SHP77 (cell line): ENCODE measurements at places on chromosomes 1 and 21.

DNA sequence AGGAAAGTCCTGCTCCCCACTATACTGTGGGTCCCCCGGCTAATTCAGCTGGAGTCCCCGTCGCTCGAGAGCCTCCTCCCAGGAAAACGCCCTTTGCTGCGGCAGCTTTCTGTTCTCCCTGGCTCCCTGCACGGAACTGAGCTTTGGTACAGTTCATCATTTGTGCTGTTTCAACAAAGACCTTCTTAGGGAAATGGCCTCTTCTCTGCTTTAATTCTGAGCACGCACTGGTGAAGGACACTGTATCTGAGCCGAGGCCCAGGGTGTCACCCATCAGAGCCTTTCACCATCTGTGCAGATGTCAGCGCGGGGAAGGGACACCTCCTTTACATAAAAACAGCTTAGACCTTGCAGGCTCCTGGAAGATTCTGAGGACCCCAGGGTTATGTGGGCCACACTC is 13.5 kb upstream of the PEX10 start:
- DNase-seq, result no peak

DNA sequence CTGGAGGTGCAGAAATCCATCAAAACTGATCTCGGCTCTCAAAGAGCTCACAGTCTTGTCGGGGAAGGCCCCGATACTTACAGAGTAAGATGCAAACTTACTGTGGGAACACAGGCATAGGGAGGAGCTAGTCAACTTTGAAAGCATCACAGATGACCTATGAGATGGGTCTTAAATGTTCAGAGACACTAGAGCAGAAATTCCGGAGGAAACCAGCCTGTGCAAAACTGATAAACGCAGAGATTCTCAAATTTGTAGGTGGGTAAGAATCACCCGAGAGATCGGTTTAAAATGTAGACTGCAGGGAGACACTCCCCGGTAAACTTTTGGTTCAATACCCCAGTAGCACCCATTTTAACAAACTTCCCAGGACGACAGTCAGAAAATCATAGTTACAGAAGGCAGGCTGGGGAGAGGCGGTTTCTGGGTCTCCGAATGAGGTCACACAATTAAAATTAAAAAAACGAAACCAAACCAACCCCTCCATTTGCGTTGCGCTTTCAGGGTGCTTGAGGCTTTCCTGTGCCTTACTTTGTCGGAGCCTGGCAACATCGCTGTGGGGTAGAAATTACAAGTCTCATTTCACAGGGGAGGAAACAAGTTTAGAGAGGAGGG is 755 bp upstream of the THRAP3 start:
- DNase-seq, result peak; percentile 19

GRCh38 chr1:94033849-94034248 is 87.1 kb downstream of the ABCA4 start:
- no peak for DNase-seq

DNA sequence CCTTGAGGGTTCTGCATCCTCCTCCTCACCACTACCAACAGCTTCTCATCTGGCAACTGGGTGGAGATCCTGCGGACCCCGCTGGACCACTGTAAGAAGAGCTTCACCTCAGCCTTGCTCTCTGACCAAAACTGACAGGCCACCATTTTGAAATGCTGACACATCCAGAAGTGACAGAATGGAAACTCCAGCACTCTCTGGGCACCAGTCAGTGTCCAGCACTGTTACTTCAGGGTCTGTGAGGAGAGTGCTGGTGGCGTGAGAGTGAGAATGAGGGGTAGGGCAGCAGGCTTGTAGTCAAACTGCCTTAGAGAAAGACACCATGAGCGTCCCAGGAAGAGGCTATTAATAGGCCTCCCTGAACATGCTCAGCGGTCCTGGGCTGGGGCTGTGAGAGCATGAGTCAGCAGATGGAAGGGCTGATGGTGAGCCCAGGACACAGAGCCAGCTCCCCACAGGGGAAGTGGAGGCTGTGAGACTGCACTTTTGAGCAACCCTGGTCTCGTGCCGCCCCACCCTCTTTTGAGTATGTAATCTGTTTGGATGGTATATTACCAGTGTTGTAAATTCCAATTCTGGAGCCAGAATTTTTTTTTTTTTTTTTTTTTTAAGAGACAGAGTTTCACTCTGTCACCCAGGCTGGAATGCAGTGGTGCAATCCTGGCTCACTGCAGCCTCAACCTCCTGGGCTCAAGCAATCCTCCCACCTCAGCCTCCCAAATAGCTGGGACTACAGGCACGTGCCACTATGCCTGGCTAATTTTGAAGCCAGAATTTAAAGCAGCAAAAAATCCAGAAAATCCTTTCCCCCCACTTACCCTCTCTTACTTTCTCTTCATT is 34.4 kb upstream of the SLC30A1 start:
- DNase-seq, result no peak

DNA sequence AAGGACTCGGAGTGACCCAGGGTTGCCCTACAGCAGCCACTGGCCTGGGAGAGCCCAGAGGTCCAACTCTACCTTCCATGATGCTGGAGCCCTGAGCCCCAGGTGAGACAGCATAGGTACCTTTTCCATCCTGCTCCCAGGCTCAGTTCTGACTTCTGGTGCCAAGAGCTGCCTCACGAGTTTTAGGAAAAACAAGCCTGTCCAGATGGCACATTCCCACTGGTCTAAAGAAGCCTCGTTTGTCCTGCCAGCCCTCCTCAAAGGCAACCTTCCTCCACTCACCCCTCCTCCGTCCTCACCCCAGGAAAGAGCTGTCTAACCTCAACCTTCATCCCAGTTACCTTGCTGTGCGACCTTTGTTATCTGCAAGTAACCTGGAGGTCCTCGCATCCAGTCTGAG is 53.5 kb upstream of the PRELP start:
- DNase-seq, result no peak

DNA sequence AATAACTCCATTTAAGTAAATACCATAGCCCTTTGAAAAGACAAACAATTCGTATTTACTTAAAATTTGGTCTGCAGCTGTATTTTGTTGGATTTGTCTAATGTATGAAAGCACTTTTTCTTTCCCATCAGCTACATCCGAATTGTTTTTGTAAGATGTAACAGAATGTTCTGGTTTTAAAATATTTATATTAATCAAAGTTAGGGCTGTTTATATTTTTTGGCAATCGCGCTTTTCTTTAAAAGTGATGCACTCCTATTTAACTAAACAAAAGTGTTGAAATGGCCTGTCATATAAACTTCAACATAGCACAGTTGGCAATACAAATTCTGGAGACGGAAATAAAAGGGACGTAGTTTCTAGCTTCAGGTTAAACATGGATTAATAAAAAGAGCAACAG is 216.3 kb upstream of the ADGRL2 start:
- no peak for DNase-seq

- DNase-seq, result no peak
Observed at GRCh38 chr1:44606701-44607281, 67.5 kb downstream of the TMEM53 start.

- DNase-seq, result no peak
Observed at GRCh38 chr1:182897696-182898095, 55.3 kb downstream of the SHCBP1L start.

- DNase-seq, result no peak
Observed at GRCh38 chr1:103254691-103255090, 146.4 kb upstream of the COL11A1 start.

DNA sequence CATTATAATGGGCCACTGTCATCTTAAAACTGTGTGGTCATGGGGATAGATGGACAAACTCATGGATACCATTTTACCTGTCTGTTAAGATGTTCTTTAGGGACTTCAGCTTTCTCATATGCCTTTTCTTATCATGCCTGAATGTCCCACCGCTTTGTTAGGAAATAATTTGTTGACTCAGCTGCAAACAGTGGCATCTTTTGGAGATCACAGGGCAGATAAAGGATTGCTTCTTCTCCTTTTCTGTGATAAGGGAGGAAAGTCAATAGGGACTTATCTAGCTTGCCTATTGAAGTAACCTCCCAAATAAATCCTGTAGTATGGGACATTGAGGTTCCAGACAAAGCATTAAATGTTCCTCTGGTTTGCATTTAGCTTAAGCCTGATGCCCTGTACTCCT is 79.8 kb upstream of the KIAA0040 start:
- DNase-seq, result no peak

- DNase-seq, result no peak
Observed at GRCh38 chr1:46458190-46458589, 31.4 kb upstream of the DMBX1 start.
